ENCODE measurements at places on chromosomes 2 and 18.
A peak's percentile ranks its signal among the peaks of the same experiment; 100 is the strongest.

GRCh38 chr2:154484338-154485099 lies 214.0 kb upstream of the KCNJ3 start:
- DNase-seq: no peak

DNA sequence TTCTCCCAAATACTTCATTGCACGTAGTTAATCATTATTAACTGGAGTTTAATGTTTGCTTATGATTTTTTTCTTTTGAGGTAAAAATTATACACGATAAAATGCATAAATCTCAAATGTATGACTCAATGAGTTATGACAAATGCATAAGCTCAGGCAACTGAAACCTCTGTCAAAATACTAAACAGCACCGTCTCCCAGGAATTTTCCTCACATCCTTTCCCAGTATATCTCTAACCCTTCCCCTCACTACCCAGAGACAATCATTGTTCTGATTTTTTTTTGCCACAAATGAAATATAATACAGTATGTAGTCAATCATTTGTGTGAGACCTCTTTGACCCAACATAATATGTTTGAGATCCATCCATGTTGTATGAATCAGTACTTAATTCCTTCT lies 606.5 kb downstream of the CPS1 start:
- DNase-seq: no peak

DNA sequence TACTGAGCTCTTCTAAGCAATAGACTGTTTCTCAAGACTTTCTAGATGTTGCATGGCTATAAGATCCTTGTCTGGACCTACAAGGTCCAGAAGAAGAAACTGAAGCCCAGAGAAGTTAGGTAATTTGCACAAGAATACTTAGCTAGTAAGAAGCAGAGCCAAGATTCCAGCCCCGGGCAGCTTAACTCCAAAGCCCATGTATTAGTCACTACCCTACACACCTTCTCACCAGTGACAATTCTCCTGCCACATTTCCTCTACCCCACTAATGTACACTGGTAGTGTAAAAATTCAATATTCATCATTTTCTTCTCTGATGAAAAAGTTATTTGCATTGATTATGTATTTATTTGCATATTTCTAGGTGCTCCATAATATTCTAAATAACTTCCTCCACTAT lies 95.5 kb upstream of the CREB1 start:
- no peak for DNase-seq

- DNase-seq: peak; percentile 33
These were observed 73.8 kb downstream of the HDAC4 start for GRCh38 chr2:239326831-239327535.

DNA sequence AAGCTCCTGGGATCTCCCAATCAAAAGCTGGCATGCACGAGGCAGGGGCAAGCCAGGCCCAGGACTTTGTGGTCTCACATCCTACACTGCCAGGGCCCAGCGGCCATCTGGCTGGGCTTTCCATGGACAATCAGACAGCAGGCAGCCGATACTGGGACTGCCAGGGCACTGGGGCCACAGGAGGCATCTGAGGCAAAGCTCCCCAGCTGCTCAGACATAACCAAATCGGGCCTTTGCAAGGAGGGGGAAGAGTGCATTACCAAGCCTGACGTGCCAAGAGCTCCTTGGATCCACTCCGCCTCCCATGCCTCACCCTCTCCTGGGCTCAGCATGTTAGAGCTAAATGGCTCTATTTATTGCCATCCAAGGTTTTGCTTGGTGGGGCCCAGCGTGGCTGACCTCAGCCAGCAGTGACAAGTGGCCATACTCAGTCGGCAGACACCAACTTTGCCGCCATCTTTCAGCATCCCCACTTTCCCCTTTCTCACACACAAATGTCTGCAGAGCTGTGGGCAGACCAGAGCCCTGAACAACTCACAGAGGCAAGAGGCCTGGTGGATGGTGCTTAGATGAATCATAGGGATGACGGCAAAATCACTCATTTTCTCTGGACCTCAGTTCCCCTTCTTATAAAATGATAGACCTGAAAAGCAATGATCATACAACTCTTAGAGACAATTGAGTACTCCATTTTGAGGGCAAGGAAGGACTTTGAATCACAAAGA lies 200.8 kb downstream of the TTC32 start:
- no peak for DNase-seq

DNA sequence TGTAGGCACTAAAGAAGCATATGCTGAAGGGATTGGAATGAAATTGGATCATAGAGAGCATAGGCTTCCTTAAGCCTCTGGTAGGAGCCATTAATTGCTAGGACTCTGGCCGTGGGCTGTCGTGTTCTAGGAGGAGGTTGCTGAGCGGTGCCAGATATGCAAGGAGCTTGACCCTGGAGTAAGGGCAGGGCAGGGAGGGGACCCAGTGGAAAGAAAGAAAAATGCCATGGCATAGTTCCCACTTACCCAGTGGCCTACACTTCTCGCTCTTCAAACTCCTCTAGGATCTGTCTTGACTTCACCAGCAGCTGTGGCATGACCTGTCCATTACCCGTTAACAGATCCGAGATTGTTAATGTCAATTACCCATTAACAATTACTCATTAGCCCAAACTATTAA lies 53.1 kb downstream of the NEURL3 start:
- no peak for DNase-seq

- no peak for DNase-seq
These were observed 138.9 kb upstream of the DCC start for GRCh38 chr18:52200921-52201663.

- DNase-seq: no peak
These were observed 541.7 kb upstream of the MEX3C start for GRCh38 chr18:51739044-51739666.
